ENCODE measurements at places on chromosomes 4 and X. TPM values are rescaled to one million over a fixed set of nuclear protein-coding genes. Genes with fewer than 3 reads are reported as not detected.

Gene GPR82
- 0.16 TPM for total RNA-seq

Gene HSPA4L
- 7.2 TPM for total RNA-seq

Gene GABRE
- 120 TPM for total RNA-seq

Gene PWWP3B
- 13.9 TPM for total RNA-seq

Gene ADH1C
- 31.8 TPM for total RNA-seq

Gene HTN1
- not detected for total RNA-seq

Gene FGFR3
- total RNA-seq = 2.0 TPM

Gene MAGEB5
- total RNA-seq = not detected

Gene GAB1
- 24.8 TPM for total RNA-seq

Gene ANXA10
- not detected for total RNA-seq

Gene HTR2C
- not detected for total RNA-seq

Gene LIMCH1
- 71.8 TPM for total RNA-seq

Gene ZAR1
- not detected for total RNA-seq

Gene ANXA3
- total RNA-seq = 37.6 TPM

Gene TRPC5OS
- not detected for total RNA-seq

DNA sequence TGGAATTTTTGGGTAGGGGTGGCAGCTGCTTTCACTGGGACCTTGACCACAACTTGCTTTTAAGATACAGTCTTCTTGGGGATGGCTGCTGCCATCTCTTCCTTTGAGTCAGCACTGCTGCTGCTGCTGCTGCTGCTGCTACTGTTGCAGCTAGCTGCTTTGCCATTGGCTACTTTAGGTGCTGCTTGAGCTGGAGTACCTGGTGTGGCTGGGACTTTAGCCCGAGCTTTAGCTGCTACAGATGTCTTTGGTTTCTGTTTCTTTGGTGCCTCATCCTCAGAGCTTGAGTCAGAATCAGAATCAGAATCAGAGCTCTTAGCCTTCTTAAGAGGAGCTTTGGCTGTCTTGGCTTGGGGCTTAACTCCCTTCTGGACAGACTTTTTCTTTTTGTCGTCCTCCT is 52.2 kb downstream of the FAM9B start:
- H3K27me3 ChIP-seq = no peaks in the 10 kb centered on the region
- no peak overlapping the region for H3K27ac ChIP-seq
- DNase-seq = no peak
- H3K4me1 ChIP-seq = no peaks in the 10 kb centered on the region
- H3K4me3 ChIP-seq = no peak overlapping the region

- no peak overlapping the region for H3K27ac ChIP-seq
- no peak for DNase-seq
- H3K4me1 ChIP-seq = no peaks in the 10 kb centered on the region
- no peaks in the 10 kb centered on the region for H3K36me3 ChIP-seq
These were observed 644.7 kb upstream of the PCDH10 start for GRCh38 chr4:132504438-132504837.

DNA sequence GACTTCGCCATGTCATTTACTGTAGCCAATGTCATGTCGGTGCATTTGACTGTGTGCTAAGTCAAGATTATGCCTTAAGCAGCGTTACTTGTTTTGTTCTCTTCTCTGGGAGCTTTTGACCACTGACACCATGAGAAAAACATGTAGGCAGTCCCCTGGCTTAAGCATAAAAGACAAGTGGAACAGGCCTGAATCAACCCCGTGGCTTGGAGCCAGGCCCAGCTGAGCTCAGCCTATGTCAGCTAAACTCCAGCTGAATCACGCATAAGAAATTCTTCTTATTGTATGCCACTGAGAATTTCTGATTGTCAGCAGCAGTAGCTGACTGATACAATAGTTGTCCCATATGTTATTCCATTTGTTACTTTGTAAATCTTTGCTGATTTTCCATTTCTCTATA is 261.9 kb downstream of the CBLL2 start:
- no peak for DNase-seq
- no peak overlapping the region for H3K4me3 ChIP-seq

DNA sequence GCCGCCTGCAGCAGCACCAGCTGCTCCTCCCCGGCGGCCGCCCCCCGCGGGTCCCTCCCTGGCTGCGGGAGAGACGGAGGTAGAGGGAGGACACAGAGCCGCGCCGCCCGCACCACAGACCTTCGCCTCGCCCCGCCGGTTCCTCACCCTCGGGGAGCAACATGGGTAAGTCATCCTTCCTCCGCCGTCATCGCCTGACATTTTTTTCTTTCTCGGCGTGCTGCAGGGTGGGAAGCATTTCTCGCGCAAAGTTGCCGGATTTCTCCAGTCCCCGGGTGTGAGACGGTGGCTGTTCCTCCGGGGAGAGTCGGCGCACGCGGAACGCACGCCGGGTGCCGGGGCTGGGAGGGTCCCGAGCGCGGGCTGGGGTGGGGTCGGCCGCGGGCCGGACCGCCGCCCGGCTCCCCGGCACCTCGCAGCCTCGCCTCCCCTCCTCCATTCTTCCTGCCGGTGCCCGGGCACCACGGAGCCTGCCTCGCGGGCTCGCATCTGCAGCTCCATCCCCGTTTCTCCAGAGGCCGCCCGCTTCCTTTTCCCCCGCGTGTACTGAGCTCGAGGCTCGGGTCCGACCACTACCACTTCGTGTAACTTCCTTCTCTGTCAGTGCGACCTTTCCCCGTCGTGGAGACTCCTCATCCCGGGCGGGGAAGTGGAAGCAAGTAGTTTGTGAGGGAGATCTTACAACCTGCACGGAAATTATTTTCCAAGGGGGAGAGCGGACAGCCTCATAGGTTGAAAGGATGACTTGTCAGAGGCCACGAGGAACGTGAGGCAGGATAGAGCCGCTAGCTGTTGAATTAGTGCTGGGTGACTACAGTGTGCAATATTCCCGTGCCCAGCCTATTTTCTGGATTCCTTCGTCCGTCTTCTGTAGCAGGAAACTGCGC is 464 bp downstream of the RAP1GDS1 start:
- H3K27ac ChIP-seq = peak overlapping the region; percentile 83
- peak overlapping the region; percentile 92 for H3K4me3 ChIP-seq
- H3K27me3 ChIP-seq = no peaks in the 10 kb centered on the region
- H3K4me1 ChIP-seq = no peaks in the 10 kb centered on the region
- H3K36me3 ChIP-seq = no peaks in the 10 kb centered on the region
- peak; percentile 51 for DNase-seq

GRCh38 chrX:138345801-138346200 is 365.7 kb downstream of the FGF13 start:
- H3K4me1 ChIP-seq = no peaks in the 10 kb centered on the region
- H3K27ac ChIP-seq = no peak overlapping the region
- H3K36me3 ChIP-seq = no peaks in the 10 kb centered on the region
- peaks cover 9% of the 10 kb centered on the region for H3K27me3 ChIP-seq
- DNase-seq = no peak

DNA sequence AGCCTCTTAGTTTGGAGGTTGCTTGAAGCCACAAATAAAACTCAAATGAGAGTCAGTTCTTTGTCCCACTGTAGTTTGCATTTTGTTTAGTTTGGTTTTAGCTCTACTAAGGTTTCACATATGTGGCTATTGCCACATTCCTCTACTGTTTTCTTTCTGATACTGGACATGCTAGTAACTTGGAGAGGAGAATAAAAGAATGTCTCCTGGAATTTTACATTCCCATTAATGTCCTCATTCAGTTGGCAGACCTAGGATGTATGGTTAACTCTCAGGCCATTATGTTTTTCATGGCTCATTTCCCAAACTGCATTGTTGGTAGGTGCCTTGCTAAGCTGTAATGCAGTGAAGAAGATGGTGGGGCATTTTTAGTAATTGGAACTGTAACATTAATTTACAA is 29.9 kb downstream of the UPRT start:
- H3K27ac ChIP-seq = no peak overlapping the region
- peaks cover 4% of the 10 kb centered on the region for H3K36me3 ChIP-seq
- no peak for DNase-seq
- H3K4me3 ChIP-seq = no peak overlapping the region
- H3K27me3 ChIP-seq = no peaks in the 10 kb centered on the region

DNA sequence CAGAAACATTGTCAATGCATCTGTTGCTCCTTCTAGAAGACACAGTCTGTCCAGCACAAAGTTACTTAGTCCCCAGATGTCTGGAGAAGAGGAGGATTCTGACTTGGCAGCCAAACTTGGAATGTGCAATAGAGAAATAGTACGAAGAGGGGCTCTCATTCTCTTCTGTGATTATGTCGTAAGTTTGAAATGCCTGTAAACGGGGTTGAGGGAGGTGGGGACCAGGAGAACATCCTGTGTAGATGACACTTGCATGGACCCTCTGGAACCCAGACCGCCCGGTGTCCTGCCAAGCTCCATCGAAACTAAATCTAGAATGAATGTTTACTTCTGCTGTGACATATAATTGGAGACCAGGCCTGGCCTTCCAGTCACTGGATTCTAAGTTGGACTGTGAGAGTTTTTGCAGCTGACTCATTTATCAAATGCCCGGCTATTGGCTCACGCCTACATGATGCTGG is 45.0 kb upstream of the MSANTD1 start:
- H3K4me3 ChIP-seq = no peak overlapping the region
- H3K27me3 ChIP-seq = no peaks in the 10 kb centered on the region
- DNase-seq = no peak

DNA sequence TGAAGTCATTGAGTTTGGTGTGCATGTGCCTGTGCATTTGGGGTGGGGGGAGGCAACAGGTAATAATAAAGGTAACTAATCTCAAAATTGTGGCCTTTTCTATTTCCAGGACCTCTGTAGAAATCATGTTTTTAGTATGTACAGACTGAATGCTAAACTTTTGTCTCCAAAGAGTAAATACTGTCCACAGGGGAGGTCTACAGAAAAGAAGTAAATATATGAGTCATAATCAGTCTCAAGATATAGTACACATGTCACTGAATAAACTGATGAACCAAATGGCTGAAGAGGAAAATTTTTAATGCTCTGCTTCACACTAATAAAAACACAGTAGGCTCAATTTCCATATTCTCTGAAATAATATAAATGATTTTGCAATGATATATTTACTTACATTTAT is 440.4 kb upstream of the ZFP42 start:
- no peaks in the 10 kb centered on the region for H3K27me3 ChIP-seq
- no peak overlapping the region for H3K4me3 ChIP-seq
- H3K27ac ChIP-seq = no peak overlapping the region
- H3K4me1 ChIP-seq = no peaks in the 10 kb centered on the region
- no peak for DNase-seq
- no peaks in the 10 kb centered on the region for H3K36me3 ChIP-seq

DNA sequence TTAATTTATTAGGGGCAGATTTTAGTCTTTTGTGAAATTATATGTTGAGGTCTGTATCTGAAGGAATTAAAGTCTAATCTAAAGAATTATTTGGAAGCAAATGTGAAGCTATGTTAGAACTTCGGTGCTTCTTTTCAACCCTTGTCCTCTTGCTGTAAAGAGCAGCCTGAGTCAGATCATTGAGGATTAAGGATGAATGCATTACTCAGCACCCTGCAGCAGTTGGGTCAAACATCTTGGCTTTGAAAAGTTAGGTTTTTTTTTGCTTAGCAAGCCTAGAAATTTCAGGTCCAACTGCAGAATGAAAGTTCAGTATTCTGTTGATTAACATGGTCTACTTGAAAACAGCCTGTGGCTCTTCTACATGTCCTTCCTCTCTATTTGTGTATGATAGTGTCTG is 57.6 kb downstream of the SLC4A4 start:
- no peak overlapping the region for H3K4me3 ChIP-seq
- H3K27ac ChIP-seq = no peak overlapping the region
- no peaks in the 10 kb centered on the region for H3K36me3 ChIP-seq
- H3K4me1 ChIP-seq = no peaks in the 10 kb centered on the region
- no peaks in the 10 kb centered on the region for H3K27me3 ChIP-seq

- DNase-seq = no peak
- H3K36me3 ChIP-seq = no peaks in the 10 kb centered on the region
- no peaks in the 10 kb centered on the region for H3K27me3 ChIP-seq
- no peak overlapping the region for H3K4me3 ChIP-seq
- no peak overlapping the region for H3K27ac ChIP-seq
These were observed 401.0 kb downstream of the TMA16 start for GRCh38 chr4:163895378-163896005.

DNA sequence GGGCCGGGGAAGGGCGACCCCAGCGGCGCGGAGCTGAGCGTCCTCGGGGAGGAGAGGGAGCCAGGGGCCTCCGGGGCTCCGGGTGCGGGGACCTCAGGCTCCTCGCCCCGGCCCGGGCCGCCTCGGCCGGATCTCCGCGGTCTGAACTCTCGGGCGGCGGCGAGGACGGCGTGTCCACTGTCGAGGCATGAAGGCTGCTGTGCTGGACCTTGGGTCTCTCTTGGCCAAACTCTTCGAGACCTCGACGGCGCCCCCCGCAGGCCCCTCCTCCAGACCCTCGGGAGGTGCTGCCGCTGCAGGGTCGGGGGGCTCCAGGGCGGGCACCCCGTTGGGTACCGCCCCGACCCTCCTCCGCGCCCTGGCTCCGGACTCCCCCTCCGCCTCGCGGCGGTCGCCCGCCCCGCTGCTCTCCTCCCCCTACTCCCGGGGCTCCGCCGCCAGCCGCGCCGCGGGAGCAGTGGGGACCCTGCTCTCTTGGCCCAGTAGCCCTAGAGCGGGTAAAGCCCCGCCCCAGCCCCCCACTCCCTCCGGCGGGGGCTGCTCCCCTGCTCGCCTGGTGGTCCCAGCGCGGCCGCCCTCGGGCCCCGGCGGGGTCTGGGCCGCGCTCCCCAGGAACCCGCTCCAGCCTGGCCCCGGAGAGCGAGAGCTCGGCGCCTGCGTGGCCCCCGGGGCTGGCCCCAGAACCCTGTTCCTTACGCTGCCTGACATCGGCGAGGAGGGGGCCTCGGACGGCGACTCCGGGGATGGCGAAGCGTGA is 564 bp downstream of the FAM149A start:
- H3K27ac ChIP-seq = no peak overlapping the region
- H3K4me1 ChIP-seq = no peaks in the 10 kb centered on the region
- no peaks in the 10 kb centered on the region for H3K36me3 ChIP-seq
- H3K4me3 ChIP-seq = peak overlapping the region; percentile 79
- peaks cover 5% of the 10 kb centered on the region for H3K27me3 ChIP-seq

GRCh38 chr4:185028625-185029024 is 10.3 kb downstream of the HELT start:
- H3K4me3 ChIP-seq = no peak overlapping the region
- no peaks in the 10 kb centered on the region for H3K36me3 ChIP-seq
- no peak overlapping the region for H3K27ac ChIP-seq
- no peak for DNase-seq
- peaks cover 14% of the 10 kb centered on the region for H3K27me3 ChIP-seq

- no peaks in the 10 kb centered on the region for H3K4me1 ChIP-seq
- H3K27ac ChIP-seq = no peak overlapping the region
- DNase-seq = no peak
These were observed 31.0 kb upstream of the BEX4 start for GRCh38 chrX:103183912-103184311.

GRCh38 chr4:146981651-146982050 is 36.0 kb upstream of the TTC29 start:
- no peaks in the 10 kb centered on the region for H3K27me3 ChIP-seq
- no peaks in the 10 kb centered on the region for H3K4me1 ChIP-seq
- H3K4me3 ChIP-seq = no peak overlapping the region
- H3K36me3 ChIP-seq = no peaks in the 10 kb centered on the region
- no peak for DNase-seq

Measured in breast epithelium (tissue), 4 donors.